ENCODE measurements at places on chromosomes 16 and 17. TPM values are rescaled to one million over a fixed set of nuclear protein-coding genes. Genes with fewer than 3 reads are reported as not detected.

DNA sequence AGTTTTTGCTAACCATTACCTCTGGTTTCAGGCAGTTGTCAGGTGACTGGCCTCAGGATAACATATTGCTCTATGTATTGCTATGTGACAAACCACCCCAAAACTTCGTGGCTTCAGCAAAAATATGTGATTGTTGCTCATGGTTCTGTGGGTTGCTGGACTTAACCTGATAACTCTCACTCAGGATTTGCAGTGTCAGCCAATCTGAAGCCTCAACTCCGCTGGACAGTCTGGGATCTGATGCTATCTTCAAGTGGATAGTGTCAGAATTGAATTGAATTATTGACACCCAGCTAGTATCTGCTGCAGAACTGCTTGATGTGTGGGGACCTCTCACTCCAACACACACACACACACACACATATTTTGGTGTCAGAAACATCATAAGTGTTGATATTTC, 34.7 kb upstream of the GUCY2D start:
- DNase-seq, result no peak

- DNase-seq, result no peak
These were observed 12.6 kb downstream of the C1QTNF1 start for GRCh38 chr17:79036596-79036995.

DNA sequence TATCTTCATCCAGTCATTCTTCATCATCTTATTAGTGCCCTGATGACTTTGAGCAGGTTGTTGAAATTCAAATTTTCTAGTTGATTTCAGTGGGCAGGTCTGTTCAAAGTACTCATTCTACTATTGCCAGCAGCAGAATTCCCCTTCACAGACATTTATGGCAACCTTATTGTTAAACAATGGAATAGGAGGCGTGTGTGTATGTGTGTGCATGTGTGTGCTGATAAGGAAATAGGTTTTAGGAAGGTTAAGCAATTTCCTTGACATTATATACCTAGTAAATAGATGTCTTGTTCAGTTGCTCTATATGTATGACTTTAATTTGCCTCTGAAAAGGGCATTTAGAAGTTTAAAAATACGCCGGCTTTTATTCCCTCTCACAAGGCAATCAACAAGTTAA, 601.4 kb upstream of the CA10 start:
- no peak for DNase-seq

MT1M gene
- 16.4 TPM for total RNA-seq

DNA sequence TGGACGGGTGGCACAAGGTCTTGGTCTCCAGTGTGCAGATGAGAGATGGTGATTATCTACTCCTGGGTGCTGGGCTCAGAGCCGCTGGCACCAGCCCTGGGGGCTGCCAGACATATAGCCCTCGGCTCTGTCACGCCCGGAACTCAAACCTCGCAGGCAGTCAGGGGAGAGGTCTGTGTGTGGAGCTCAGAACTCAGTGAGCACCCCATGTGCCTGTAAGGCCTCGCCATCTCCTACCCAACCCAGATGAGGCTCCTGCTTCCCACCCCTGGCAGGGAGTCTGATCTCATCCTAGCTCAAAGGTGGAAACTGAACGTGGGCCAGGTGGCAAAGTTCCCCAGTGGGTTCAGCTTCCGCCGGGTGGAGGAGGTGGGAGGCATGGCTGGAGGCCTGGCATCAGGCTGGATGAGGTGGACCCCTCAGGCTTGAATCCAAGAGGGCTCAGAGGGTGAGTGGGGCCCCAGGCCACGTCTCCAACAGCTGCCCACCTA, 22.6 kb upstream of the NPTX1 start:
- no peak for DNase-seq

GRCh38 chr17:79041723-79042420, 17.9 kb downstream of the C1QTNF1 start:
- no peak for DNase-seq

- DNase-seq, result no peak
These were observed 80.5 kb upstream of the KIFC3 start for GRCh38 chr16:57882792-57883191.

DNA sequence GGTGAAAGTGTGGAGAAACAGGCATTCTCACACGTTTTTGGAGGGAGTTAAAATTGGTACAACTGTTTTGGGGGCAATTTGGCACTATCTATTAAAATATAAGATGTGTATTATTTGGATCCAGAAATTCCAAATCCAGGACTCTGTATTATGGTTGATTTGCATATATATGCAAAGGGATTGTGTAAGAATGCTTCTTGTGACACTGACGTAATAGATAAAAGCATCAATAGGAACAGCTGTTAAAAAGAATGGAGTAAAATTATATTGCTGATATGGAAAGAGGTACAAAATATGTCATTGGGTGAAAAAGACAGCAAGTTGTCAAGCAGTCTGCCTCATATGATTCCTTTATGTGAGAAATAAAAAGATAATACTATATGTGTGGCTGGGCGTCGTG, 17.3 kb downstream of the FA2H start:
- DNase-seq, result no peak

PPL gene
- 14.6 TPM for total RNA-seq

- no peak for DNase-seq
These were observed 605.5 kb downstream of the TOX3 start for GRCh38 chr16:51941412-51941811.

DNA sequence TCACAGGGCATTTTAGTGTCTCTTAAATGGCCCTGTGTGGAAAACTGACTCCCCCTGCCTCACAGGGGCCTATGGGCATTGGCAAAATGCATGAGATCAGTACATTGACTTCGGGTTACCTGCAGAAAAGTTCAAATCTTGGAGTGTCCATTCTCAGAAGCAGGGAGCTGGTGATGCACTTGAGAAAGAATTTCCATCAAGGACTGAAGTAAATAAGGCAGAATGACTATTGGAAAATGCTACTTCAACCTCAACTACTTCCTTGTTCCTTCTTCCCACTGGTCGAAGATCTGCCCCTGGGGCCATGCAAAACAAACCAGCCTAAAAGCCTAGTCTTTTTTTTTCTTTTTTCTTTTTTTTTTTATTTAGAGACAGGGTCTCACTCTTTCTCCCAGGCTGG, 13.8 kb upstream of the GSDMA start:
- DNase-seq, result no peak

DNA sequence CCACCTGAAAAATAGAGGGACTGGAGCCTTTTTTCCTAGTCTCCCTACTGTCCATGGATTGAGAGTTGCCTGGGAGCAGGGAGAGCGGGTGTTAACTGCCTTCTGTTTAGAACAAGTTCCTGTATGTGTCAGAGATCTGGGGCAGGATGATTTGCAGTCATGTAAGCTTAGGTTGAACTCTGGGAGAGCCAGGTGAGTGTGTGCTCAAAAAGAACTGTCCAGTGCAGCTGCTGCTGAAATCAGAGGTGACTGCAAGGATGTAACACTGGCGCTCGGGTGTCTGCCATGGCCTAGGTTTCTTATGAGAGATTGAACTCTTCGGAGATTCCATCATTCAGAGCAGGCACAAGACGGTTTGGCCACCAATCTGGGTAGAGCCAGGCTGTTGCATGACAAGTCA, 432.5 kb downstream of the CDH13 start:
- no peak for DNase-seq

DNA sequence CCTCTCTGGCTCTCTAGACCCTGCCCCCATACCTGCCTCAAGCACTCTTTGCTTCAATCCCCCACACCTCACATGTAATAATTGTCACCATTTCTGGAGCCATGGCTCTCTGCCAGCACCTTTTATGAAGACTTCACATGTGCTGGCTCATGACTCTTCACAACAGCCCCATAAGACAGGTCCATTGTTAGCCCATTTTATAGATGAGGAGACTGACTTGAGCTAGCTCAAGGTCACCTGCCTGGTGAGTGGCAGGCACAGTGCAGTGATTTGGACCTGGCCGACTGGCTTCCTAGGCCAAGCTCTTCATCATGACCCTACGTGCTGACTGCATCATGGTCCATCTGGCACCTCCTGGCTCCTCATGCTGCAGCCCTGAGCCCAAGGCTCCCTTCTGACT, 25.0 kb downstream of the FAM20A start:
- no peak for DNase-seq

KREMEN2 gene
- total RNA-seq, result 0.16 TPM

- peak; percentile 34 for DNase-seq
These were observed 32.7 kb downstream of the LITAF start for GRCh38 chr16:11554053-11554452.

DNA sequence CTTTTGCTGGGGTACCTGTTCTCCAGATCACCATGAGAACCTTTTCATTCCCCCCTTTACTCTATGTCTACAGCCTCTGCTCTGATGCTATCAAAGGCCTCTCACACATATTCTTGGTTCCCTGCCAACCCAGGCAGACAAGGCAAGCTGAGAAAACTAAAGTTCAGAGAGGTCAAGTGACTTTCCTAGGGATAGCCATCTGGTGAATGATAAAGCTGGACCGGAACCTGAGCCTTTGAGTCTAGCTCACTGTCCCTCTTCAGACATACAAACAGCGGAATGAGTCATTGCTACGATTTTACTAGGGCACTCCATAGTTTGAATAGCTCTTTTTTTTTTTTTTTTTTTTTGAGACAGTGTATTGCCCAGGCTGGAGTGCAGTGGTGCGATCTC, 73.3 kb downstream of the XYLT1 start:
- DNase-seq, result peak; percentile 70

GRCh38 chr17:71885662-71886061, 235.2 kb upstream of the SOX9 start:
- DNase-seq, result no peak

DNA sequence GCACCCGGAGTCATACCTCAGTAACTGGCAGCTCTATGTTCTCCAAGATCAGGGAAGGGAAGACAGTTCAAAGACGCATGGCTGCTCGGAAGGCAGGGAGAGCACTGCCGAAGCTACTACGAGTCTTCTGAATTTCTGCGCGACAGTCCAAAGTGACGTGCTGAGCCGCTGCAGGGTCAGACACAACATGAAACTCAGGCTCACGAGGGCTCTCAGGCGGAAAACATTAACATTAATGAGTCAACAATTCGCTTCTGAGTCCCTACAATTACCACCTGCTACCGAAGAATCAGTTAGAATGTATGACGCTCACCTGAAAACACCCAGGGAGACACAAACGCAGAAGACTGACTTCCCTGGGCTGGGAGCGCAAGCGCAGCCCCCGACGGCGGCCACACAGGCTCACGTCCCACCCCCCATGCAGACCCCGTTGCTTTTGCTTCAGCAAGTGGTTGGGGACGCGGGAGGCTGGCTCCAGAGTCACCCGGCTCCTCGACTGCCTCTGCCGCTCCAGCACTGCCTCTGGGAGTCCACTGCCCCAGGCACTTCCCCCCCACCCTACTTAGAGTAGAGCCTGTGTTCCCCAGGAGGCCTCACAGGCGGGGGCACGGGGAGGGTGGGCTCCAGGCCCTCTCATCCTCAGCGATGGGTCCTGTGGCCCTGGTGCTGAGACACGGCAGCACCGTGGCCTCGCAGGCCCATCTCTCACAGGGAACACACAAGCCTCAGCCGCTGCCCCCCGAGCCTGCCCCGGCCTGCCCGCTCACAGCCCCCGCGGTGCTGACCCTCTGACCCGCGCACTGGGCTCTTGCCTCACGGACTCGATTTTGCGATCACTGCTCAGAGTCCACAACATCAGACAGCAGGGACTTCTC, 38.9 kb downstream of the LMF1 start:
- DNase-seq, result no peak

OR1F1 gene
- total RNA-seq, result not detected

DNA sequence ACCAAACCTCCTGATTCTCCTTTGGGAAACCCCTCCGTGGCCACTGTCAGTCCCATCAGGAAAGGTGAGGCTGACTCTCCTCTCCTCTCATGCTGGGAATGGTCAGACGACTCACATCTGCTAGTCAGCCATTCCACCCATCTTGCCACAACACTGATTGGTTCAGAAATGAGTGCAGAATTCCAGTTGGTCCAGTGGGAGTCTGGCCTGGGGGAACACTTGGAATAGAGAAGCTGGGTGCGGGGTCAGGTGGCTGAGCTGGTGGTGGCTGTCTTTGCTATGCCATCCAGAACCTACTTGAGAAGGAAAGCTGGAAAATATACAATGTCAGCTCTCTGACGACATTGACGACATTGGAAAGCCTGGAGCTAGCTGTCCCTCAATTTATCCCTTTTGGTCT, 23.6 kb upstream of the PLLP start:
- DNase-seq, result no peak

TEKT5 gene
- 0.17 TPM for total RNA-seq

DNA sequence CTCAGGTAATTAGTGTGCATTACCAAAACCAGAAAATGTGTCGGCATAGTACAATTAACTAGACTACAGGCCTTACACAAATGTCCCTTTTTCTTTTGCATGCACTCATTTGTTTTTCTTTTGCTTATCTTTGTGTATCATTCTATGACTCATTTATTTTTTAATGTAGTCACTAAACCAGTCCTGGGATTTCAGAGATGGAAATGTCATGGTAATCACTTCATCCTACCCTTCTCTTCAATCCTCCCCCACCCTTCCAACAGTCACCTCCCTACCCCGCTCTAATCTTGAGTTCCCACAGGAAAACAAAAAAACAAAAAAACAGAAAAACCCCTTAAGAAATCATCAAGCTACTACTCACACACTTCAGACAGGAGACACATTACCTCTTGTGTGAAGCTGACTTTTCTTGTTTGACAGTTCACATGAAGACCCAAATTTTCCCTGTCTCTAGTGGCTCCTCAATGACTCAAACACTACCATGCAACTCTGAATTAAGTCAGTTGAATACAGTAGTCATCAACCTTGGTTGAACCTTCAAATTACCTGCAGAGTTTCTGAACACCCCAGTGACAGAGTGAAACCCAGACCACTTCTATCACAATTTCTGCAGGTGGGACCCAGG, 242.4 kb upstream of the SALL1 start:
- no peak for DNase-seq

- DNase-seq, result no peak
These were observed 19.3 kb downstream of the CARHSP1 start for GRCh38 chr16:8849411-8850011.

- DNase-seq, result no peak
These were observed 789 bp upstream of the CCDC57 start for GRCh38 chr17:82213251-82214011.

- DNase-seq, result peak; percentile 77
These were observed 1.9 kb downstream of the PHF12 start for GRCh38 chr17:28949185-28950016.

GRCh38 chr17:27776882-27777624, 23.3 kb downstream of the NOS2 start:
- no peak for DNase-seq

SDR42E1 gene
- total RNA-seq, result 4.5 TPM

Data from pancreas (tissue), 10 donors.